ENCODE measurements at places on chromosomes 12 and 14. TPM values are rescaled to one million over a fixed set of nuclear protein-coding genes. Genes with fewer than 3 reads are reported as not detected.

PPTC7 gene
- polyA plus RNA-seq: 6.8 TPM

SLC24A4 gene
- 0.08 TPM for polyA plus RNA-seq

ACSM4 gene
- not detected for polyA plus RNA-seq

KLRK1 gene
- not detected for polyA plus RNA-seq

GPR135 gene
- polyA plus RNA-seq: 0.80 TPM

KRT75 gene
- not detected for polyA plus RNA-seq

ZC2HC1C gene
- 0.84 TPM for polyA plus RNA-seq

CELA1 gene
- polyA plus RNA-seq: not detected

CKB gene
- 10.0 TPM for polyA plus RNA-seq

NELL2 gene
- polyA plus RNA-seq: 0.11 TPM

KRT6C gene
- not detected for polyA plus RNA-seq

CLEC1B gene
- polyA plus RNA-seq: not detected

MIPOL1 gene
- 2.0 TPM for polyA plus RNA-seq

AEBP2 gene
- polyA plus RNA-seq: 5.5 TPM

ZBTB42 gene
- polyA plus RNA-seq: 3.8 TPM

CACNA1C gene
- not detected for polyA plus RNA-seq

BHLHE41 gene
- polyA plus RNA-seq: 0.03 TPM

SLC25A47 gene
- polyA plus RNA-seq: not detected

SLC35E3 gene
- 9.4 TPM for polyA plus RNA-seq

MANSC4 gene
- polyA plus RNA-seq: not detected

TAS2R10 gene
- polyA plus RNA-seq: 0.11 TPM

LMNTD1 gene
- polyA plus RNA-seq: not detected

WIF1 gene
- not detected for polyA plus RNA-seq

TAS2R43 gene
- polyA plus RNA-seq: not detected

ARMH4 gene
- polyA plus RNA-seq: 1.1 TPM

NEUROD4 gene
- polyA plus RNA-seq: not detected

GNG2 gene
- polyA plus RNA-seq: not detected

SAMD15 gene
- 0.51 TPM for polyA plus RNA-seq

NFE2 gene
- not detected for polyA plus RNA-seq

KLRC2 gene
- polyA plus RNA-seq: not detected

DDX54 gene
- 54.1 TPM for polyA plus RNA-seq

IL26 gene
- not detected for polyA plus RNA-seq

TNFAIP2 gene
- 42.7 TPM for polyA plus RNA-seq

FGF23 gene
- not detected for polyA plus RNA-seq

PELI2 gene
- 9.9 TPM for polyA plus RNA-seq

SLC2A13 gene
- 0.86 TPM for polyA plus RNA-seq

AGAP2 gene
- polyA plus RNA-seq: 0.05 TPM

AQP2 gene
- not detected for polyA plus RNA-seq

RGS6 gene
- not detected for polyA plus RNA-seq

RNF31 gene
- 32.3 TPM for polyA plus RNA-seq

HOXC10 gene
- polyA plus RNA-seq: 0.18 TPM

PIWIL1 gene
- polyA plus RNA-seq: not detected

TBC1D30 gene
- 4.9 TPM for polyA plus RNA-seq

ASCL1 gene
- not detected for polyA plus RNA-seq

SMIM41 gene
- polyA plus RNA-seq: not detected

IL22 gene
- not detected for polyA plus RNA-seq

AMN gene
- polyA plus RNA-seq: 0.03 TPM

GCN1 gene
- 30.1 TPM for polyA plus RNA-seq
